ENCODE measurements at places on chromosomes 6 and 20.

DNA sequence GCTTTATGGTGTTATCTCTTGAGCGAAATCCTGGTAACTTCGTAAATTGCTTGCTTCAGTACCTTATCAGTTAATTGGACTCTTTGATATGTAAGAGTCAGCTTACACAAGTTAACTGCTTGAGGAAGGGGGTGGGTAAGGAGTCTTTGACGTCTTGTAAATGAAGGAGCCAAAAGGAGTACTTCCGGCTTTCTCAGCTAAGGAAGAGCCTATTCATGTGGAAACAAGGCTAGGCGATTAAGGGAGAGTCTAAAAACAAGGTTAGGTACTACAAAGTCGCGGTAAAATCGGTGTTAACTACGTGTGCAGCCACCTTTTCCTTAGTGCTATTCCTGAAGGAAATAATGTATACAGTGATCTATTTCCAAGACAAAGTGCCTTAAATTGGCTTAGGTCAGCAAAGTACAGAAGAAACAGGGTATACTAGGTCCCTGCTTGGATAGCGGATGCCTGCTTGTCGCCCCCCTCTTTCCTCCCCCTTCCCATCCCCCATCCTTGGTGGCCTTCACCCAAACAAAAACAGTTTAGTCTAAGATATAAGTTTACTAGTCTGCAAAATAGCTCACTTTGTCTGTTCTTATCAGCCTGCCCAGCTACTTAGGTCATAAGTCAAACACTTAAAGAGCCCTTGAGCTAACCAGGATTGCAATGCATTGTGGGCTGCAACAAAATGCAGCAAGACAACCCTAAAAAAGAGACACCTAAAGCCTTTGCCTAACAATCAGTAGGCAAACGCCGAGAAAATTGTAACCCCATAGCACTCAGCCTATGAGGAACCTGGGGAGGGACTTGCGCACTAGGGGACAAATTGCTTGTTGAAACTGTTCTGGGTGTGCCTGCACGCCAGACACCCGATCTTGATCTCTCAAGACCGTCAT, 147.3 kb downstream of the TRIM27 start:
- DNase-seq = no peak

GRCh38 chr20:64192406-64192805, 28.2 kb downstream of the MYT1 start:
- peak; percentile 14 for DNase-seq

GRCh38 chr6:88563277-88563625, 397.1 kb upstream of the CNR1 start:
- DNase-seq = no peak

GRCh38 chr6:160927416-160927815, 64.2 kb upstream of the MAP3K4 start:
- DNase-seq = no peak

DNA sequence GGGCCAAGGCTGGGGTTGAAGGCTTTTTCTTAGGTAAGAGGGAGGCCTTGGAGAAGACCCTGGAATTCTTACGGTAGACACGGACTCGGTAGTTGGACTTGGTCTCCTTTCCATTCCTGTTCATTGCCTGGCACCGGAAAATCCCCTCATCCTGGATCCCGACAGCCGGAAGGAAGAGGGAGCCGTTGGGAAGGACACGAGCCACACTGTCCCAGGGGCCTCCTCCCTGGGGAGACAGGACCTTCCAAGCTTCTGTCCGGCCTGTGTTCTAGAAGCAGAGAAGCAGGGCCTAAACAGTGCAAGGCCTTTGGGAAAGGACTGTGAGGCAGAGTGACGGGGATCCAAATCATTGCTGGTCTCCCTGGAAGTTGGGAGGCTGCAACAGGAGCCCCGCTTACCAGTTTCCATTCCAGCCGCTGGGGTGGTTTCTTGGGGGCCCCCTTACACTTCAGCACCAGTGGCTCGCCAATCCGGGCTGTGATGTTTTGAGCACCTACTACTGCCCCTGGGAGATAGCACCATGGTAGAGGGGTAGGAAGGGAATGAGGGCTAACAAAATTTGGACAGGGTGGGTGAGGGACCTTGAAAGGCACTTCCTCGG, 470 bp downstream of the AGER start:
- DNase-seq = no peak

DNA sequence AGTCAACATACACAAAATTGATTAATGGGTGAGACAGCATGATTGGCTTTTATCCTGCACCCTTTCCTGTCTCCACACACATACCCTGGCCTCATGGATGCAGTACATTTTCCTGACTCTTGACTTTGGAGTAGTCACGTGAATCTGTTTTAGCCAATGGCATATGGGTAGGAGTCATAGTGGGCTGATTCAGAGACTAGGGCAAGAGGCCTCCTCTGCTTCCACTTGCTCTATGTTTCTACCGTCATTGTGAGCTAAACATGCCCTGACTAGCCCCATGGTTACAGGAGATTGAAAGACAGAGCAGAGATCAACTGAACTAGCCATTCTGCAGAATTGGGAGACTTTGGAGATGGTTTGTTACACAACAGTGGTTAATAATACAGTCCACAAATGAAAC, 850.0 kb downstream of the DHX35 start:
- DNase-seq = no peak

DNA sequence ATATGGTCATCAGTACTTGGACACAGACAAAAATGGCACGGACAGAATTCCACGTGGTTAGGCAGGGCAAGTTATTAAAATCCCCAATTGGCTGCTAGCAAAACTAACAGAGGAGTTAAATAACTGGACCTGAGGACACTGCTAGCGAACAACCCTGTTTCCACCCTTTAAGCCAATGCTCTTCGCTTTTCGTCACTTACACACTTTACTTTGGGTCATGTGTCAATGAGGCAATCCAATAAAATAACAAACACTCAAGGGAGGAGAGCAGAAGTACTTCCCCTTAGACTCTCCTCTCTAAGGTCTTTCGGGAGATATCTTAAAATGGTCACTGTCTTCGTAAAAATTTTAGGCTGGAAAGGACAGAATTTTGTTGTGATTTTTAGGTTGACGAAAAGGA, 68.6 kb downstream of the LCA5 start:
- no peak for DNase-seq

- peak; percentile 84 for DNase-seq
These were observed 201.0 kb downstream of the UST start for GRCh38 chr6:148947621-148948444.

- DNase-seq = peak; percentile 15
These were observed 643.2 kb upstream of the NOX3 start for GRCh38 chr6:156098839-156099238.

GRCh38 chr6:33450434-33450833, 3.9 kb upstream of the ZBTB9 start:
- DNase-seq = no peak

DNA sequence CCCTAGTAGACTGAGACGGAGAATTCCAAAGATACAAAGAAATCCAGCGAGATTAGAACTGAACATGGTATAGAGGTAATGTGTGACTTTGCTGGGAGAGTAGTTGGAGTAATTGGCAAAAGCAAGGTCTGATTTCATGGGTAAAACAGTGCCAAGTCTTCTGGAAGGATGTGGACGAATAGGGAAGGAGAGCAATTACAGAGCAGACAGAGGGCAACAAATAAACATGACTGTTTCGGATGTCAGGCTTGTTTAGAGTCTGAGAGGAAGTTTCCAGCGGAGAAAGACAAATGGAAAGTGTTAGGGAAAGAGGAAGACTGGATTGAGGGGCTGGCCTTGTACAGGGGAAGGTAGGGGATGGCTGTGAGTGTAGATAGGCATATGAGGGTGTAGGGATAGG, 282.2 kb upstream of the PRND start:
- no peak for DNase-seq

DNA sequence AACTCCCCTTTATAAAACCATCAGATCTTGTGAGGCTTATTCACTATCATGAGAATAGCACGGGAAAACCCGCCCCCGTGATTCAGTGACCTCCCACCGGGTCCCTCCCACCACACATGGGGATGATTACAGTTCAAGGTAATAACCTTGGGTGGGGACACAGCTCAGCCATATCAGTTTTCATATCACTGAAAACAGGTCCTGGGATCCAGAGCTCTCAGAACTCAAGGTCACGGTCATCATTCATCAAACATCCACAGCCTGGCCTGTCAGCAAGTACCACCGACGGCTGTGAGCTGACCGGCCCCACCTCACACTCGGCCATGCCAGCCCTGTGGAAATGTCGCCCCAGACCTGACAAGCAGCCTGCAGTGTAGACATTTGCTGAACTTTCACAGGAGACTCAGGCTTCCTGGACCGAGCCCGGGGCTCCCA, 14.1 kb upstream of the FRMD1 start:
- no peak for DNase-seq
